ENCODE measurements at places on chromosomes 5 and 9.

- no peak for DNase-seq
Observed at GRCh38 chr9:129363216-129363873, 185.3 kb upstream of the IER5L start.

GRCh38 chr5:170939178-170939577 is 77.4 kb downstream of the RANBP17 start:
- DNase-seq = no peak

DNA sequence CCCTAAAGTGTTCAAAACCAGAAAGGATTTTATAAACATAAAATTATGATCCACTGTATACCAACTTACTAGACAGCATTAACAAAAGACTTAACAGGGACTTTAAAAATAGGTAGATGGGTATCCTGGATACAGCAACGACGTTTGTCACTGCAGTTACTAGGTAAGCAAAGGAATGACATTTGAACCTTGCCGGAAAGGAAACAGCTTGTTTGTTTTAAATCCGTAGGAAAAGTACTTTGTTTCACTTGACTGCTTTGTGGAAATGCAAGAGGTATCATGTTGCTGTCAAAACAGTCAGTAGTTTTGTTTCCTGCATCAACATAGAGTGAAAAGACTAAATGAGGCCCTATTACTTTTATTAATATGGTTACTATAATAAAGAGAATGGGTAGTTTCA is 122.9 kb downstream of the CDC42SE2 start:
- DNase-seq = no peak

DNA sequence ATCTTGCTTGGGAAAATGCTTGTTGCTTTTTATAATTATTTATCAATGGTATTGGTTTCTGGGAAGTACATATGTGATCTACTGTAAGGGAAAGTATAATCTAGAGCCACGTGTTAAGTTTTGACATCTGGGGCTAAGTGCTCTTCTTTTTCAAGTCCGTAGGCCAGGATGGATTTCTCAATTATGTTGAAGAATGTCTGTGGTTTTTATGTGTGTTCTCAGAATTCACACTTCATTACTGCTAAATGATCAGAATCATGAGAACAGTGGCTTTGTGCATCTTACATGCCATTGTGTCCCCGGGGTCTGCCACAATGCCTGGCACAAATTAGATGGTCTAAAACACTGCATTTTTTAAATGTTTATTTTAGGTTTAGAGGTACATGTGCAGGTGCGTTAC is 14.5 kb upstream of the AUH start:
- no peak for DNase-seq

- no peak for DNase-seq
Observed at GRCh38 chr9:75170898-75171360, 82.6 kb downstream of the OSTF1 start.

DNA sequence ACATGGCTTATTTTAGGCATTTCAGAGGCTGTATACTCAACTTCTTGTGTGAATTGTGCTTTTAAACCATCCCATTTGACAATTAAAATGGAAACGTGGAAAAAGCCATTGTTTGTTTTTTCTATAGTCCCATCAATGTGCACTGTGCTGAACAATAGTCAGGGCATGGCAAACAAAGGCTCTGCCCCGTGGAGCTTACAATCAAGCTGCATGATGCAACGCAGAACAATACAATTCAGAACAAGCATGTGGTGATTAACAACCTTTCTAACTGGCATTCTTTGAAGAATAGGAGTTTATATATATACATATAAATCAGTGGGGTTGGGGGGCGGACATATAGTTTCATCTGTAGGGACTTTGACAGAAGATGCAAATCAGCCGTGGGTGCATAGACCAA is 2125.4 kb upstream of the WWC1 start:
- DNase-seq = no peak

DNA sequence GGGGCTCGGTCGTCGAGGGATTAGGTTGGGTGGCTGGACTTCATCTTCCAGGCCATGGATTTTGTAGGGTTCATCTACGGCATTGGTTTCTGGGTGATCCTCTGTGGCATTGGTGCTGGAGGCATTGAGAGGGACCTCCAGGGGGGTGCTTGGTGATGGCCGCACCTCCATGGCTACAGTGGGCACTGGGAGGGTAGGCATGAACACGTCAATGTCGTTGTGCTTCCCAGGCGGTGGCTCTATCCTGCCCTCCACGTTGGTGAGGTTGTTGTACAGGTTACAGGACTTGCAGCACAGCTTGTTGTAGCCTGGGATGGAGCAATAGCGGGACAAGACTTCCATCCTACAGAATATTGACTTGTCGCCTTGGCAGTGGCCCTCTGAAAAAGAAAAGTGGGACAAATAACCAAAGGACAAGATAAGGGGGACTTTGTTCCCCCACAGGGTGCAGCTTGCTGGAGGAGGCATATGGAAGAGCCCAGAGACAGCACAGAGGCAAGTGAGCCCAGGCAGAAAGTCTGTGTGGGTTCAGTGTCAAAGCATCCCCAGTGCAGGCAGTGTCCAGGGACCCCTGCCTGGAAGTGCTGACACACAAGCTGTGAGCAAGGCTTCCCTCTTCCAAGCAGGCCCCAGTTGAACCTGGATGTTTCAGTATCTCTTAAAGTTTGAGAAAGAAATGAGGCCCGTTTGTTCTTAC is 53.9 kb downstream of the ZNF354C start:
- DNase-seq = no peak

DNA sequence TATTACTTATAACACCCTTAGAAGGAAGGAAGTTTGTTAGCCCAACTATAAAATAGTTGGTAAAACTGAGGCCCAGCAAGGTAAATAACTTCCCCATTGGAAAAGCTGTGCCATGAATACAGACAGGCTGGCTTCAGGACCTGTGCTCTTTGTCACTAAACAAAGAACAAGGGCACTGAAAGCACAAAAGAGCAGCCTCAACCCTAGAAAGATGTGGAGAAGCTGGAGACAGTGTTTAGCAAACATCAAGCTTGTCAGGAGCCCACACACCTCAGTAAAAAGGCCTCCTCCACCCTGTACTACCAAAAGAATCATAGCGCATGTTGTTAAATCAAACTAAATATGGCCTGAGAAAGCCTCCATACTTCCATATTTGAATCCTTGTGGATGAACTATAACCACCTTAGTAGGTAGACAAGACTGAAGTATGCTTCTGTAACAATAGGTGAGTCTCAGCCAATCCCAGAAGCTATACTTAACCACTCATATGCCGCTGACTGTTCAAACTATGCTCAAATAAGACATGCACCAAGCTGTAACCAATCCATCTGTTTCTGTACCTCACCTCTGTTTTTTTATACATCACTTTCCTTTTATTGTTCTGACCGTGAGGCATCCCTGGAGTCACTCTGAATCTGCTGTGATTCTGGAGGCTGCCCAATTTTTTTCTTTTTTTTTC is 18.4 kb upstream of the SCGB3A2 start:
- DNase-seq = no peak

DNA sequence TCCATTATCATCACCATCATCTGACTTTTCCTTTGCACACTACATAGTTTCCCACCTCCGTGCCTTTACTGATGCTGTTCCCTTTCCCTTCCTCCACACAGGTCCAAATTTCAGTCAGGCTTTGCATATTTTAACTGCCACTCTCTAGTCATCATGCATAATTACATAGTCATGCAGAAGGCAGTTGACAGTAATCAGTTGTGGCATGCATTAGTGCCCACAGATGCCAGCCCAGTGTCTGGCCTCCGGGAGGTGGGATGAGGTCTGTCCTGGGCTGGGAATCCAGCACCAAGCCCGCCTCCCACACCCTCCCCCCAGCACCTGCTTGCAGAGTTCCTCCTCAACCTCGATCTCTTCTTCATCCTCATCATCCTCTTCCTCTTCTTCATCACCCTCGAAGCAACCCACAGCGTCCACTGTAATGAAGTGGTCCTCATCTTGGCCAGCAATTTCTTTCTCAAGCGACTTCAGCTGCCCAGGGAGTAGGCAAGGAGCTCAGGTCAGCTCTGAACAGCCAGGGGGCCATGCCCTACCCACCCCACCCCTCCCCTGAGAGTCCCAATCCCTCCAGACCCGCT is 8.8 kb downstream of the BBLN start:
- no peak for DNase-seq

DNA sequence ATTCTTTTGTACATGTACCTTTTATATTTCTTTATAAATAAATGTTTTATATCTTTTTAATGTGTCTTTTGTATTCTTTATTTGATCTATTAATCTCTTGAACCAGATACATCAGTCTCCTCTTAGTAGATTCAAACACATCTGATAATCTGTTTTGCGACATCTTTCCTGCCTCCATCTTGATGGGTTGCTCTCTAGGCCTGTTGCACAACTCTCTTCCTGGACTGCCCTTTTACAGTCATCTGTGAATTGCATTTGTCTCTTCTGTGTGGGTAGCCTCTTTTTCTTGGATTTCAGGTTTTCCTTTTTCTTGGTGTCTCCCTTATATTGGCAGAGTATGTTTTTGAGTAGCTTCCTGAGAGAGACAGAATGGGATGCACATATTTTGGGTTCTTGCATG is 6.2 kb downstream of the ZFYVE16 start:
- DNase-seq = no peak

GRCh38 chr5:179185256-179185940 is 125.2 kb downstream of the ZNF354C start:
- DNase-seq = no peak
